IPS-NIHi11 (cell line): ENCODE measurements at places on chromosomes 7 and 10.

DNA sequence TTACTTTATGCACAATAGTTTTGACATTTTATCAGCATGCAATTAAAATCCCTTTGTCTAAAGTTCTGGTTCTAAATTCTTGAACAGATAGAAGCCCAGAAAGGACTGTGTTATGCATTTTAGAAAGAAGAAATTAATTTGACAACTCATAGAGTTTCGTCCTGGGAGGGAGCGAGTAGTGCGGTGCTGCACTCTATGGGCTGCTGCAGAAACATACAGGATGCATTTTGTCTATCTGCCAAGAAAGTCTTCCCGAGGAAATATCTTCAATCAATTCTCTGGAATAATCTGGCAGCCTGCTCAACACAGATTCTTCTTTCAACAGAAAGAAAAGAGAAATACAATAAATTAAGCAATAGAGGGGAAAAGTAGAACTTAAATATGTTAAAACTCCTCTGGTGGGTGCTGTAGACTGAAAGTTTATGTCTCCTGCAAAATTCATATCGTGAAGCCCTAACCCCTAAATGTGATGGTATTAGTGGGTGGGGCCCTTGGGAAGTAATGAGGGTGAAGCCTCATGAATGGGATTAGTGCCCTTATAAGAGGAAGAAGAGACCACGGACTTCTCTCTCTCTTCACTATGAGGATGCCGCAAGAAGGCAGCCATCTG lies 39.0 kb upstream of the IFRD1 start:
- DNase-seq, result no peak

DNA sequence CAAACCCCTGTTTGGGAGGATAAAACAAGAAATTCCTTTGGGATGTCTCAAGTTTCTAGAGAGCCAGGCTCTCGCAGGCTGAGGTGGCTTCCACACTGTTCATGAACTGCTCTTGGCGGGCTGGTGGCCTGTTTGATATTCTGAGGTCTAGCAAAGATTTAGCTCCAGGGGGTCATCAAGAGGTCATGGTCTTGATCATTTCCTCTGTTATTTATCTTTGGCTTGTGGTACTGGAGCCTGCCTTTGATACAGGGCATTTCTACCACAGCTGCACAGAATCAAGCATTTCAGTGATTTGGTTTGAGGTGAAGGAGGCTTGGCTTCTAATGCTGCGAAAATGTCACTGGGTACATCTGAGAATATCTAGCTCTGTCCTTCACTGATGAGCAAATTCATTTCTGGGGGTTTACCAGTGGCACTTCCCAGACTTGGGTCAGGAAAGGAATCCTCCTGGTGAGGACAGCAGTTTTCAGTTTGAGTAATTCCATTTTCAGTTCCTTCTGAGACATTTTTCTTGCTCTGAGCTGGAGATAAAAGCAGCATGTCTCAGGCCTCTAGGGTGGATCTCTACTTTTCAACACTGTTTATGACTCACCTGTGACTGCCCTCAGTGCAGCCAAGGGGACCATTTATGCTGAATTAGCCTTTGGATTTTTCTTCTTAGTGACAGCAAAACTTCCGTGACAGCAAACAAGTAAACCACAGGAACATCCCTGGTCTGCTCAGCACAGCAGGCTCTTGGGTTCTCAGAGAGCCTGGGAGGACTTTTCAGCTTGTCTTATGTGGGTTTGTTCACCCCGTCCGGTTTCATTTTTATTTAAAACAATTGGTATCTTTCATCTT lies 312.0 kb downstream of the RNLS start:
- DNase-seq, result no peak

DNA sequence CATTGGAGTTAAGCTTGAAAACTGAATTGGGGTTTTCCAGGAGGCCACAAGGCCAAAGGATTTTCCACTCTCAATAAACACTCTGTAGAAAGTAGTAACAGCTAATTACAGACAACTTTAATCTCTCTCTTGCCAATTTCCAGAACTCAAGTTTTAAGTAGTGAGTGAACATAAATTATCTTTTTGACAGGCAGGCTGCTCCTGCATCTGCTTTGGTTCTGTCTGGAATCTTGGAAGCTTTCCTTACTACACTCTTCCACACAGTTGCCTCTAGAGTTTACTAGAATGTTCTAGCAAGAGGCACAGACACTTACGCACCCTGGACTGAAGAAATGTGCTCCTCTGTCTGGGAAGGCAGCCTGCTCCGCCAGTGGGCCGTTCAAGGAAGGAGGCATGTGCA lies 90.5 kb upstream of the WAC start:
- no peak for DNase-seq

DNA sequence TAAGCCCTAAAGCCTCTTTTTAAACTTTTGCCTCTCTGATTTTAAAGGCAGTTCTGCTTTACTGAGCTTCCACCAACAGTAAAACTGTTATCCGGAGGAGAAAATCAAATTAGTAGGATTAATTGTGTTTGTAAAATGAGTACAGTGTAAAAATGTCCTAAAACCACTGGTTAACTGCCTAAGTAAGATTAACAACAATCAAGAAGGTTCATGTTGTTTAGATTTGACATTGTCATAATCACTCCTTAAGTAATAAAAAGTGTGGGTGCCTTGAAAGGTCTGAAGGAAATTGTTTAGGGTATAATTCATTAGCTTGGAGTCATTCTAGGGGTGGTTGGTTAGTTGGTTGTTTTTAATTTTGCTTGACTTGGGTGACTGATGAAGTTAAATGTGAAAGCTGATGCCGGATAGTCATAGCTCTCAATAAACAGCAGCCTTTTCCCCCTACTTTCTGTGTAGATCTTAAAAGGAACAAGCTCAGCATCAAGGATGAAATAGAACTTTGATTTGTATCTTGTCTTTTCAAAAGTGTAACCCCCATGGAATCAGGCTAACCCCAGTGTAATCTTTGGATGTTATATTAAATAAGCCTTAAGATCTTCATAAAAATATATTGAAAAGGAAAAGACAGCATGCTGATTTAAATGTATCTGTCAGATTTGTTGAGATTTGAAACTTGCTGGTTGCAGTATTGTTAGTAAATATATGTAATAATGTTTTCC lies 148.3 kb downstream of the ARID5B start:
- DNase-seq, result no peak

- DNase-seq, result no peak
These were observed 85.8 kb downstream of the CTNNA3 start for GRCh38 chr10:67609996-67610793.

GRCh38 chr10:107443326-107443725 lies 278.8 kb upstream of the SORCS1 start:
- no peak for DNase-seq
